Myocyte (in vitro differentiated cells): ENCODE measurements at places on chromosomes 2 and 18. TPM values are rescaled to one million over a fixed set of nuclear protein-coding genes. Genes with fewer than 3 reads are reported as not detected.

The TXNDC2 gene
- 0.10 TPM in 1 of 2 replicates, not detected in the other for total RNA-seq

GRCh38 chr2:64029116-64029665, 10.0 kb upstream of the VPS54 start:
- no peak for DNase-seq

DNA sequence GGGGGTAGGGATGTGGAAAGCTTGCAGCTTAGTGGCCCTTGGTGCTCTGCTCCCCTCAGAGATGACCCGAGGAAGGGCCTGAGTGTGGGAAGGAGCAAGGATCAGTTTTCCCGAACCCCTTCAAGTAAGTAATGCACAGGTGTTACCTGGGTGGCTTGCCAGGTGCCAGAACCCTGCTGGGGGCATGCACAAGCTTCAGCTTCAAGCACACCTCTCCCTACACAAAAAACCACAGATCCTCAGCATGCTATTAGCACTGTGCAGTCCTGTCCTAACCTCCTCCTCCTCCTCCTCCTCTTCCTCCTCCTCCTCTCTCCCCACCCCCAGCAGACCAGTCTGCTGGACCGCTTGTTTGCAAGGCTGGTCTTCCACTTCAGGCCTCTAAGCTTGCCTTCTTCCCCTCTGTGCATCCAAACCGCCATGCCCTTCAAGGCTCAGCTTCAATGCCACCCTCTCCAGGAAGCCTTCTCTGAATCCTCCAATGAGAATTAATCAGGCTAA, 114.8 kb downstream of the ACAA2 start:
- DNase-seq, result no peak

DNA sequence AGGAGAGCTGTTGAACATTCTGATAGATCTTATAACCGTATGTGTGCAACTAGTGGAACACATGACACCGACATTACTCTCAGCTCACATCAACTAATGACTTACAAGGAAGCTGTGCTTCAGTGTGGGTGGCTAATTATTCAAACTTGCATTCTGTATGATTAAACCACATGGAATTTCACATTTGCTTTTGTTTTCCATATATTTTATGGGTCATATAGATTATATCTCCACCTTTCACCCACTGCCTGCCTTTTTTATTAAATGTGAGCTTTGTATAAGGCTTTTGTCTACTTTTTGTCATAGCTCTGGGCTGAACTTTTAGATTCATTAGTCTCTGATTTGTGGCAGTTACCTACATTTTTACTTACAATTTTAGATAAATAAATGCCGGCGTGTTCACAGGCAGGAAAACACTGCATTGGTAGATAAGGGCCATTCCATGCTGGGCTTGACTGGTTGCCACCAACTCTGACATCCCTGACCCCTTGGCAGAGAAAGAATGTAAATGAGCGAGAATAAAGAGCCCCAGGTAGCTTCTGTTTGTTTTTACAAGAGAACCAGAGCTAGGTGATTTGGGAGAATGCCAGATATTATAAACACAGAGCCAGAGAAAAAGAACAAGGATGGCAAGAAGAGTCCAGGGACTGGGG, 35.7 kb downstream of the LYPD6 start:
- no peak for DNase-seq

DNA sequence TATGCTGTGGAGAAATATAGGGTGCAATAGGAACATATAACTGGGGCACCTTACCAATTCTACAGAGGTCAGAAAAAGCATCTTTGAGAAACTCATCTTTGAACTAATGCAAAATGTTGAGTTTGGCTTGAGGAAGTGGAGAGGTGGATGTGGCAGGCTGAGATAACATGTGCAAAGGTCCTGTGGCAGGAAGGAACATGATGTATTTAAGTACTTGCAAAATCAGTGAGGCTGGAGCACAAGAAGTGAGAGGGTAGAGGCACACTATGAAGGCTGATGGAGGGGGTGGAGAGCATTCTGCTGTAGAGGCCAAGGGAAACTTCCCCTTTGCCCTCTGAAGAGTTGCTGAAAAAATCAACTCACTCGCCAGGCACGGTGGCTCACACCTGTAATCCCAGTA, 14.7 kb upstream of the RAB1A start:
- no peak for DNase-seq

DNA sequence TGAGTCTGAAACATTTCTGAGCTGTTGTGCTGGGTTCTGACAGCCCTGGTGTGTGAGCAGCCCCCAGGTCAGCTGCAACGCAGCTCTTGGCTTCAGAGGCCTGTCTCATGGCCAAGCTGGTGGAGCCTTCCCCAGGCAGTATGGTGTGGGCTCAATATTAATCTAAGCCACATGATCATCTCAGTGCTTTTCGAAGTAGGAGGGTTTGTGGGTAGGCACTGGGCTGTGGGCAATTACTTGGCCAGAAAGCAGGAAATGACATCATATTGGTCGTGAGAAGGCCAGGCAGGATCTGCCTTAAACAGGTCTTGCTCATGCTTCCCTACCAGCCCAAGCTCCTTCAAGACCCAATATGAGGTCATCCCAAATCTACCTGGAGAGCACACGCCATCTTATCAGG, 26.9 kb downstream of the LOXHD1 start:
- peak; percentile 9 for DNase-seq
